ENCODE measurements at places on chromosomes 6 and 20.

DNA sequence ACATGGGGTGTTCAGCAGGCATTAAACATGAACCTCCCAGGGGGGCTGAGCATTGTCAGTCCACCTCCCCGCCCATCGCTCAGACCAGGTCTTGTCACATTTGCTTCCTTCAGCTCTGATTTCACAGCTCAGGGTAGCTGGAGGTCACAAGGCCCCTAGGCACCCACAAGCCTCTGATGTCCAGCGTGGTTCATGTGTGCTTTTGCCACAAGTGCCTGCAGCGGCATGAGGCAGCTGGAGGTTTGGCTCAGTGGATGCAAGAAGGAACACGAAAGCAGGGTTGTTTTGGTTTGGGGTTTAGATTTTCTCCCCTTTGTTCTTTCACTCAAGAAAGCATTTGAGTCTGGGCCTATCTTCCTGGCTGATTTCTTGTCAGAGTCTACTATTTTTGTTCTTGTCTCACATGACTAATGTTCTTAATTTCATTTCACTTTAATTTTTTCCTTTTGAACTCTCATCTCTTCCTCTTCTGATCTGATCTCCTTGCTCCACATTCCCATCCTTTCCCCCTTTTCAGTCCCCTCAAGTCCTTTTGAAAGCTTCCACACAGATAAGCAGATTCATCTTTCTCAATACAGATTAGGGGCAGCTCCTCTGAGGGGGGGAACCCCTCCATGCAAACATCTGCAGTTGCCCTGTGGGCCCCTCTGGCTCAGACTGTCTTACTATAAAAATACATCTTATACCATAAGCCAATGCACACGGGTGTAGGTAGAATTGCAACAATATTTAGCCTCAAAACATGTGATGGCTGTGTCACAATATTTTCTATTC is 68.1 kb upstream of the CEP85L start:
- DNase-seq: no peak

GRCh38 chr6:91730710-91731109 is 1143.8 kb upstream of the MAP3K7 start:
- no peak for DNase-seq

DNA sequence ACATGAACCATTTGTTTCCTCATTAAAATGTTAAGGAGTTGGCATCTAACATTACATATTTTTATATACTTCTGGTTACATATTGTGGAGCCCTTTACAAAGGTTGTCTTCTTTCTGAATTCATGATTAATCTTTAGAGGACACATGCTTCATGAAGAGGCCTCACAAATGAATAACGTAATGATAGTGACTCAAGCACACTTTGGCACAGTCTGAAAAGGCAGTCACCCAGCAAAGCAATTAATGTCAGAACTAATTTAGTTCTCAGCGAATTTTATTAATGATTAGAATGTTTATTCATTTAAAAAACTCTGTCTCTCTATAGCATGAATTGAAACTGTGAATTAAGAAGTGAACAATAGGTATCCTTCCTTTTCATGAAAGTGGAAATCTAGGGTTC is 854.2 kb downstream of the PHF3 start:
- DNase-seq: no peak

GRCh38 chr6:62971976-62972658 is 239.2 kb upstream of the FKBP1C start:
- DNase-seq: peak; percentile 2

DNA sequence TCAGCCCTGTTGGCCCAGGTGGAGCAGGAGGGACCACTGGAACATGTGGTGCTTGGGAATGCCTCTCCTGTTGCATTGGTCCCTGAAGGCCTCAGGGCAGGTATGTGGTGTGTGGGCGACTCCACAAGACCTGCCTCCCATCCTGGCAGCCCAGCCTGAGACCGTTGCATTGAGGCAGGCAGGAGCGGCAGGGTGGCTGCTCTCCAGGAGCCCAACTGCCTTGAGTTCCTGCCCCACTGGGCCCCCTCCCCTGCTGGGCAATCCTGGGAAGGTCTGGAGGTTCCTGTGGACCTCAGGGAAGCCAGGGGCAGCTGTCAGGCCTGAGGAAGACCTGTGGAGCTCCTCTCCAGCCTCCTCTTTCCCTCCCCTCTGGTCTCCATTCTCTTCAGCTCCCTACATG is 19.8 kb downstream of the MAVS start:
- DNase-seq: no peak

- DNase-seq: no peak
These were observed 103.6 kb downstream of the CDYL start for GRCh38 chr6:4879741-4880275.

DNA sequence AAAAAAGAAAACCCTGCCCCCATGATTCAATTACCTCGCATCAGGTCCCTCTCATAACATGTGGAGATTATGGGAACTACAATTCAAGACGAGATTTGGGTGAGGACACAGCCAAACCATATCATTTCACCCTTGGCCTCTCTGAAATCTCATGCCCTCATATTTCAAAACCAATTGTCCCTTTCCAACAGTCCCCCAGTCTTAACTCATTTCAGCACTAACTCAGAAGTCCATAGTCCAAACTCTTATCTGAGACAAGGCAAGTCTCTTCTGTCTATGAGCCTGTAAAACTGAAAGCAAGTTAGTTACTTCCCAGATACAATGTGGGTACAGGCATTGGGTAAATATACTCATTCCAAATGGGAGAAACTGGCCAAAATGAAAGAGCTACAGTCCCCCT is 536.1 kb downstream of the MEI4 start:
- DNase-seq: no peak

- DNase-seq: peak; percentile 69
These were observed 44.3 kb downstream of the TPD52L1 start for GRCh38 chr6:125197795-125198269.

DNA sequence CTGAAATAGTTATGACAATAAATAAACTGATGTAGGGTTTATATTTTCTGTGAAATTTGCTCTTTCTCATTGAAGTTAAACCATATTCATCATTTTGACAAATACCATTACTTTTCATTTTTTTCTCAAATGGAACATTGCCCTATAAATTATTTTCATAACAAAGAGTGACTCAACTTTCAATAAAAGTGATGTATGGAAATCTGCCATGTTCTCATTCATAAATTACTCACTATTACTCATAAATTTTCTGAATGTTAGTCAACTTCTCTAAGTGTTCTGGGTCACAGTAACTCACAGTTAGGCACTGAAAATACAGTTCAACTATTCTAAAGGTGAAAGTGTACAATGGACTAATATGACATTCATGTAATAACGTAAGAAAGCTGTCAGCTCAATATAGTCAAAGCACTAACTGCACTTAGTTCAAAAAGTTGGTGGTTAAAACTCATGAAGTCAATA is 19.0 kb upstream of the STX11 start:
- DNase-seq: no peak

- no peak for DNase-seq
These were observed 46.6 kb upstream of the PTGIS start for GRCh38 chr20:49614338-49615050.

DNA sequence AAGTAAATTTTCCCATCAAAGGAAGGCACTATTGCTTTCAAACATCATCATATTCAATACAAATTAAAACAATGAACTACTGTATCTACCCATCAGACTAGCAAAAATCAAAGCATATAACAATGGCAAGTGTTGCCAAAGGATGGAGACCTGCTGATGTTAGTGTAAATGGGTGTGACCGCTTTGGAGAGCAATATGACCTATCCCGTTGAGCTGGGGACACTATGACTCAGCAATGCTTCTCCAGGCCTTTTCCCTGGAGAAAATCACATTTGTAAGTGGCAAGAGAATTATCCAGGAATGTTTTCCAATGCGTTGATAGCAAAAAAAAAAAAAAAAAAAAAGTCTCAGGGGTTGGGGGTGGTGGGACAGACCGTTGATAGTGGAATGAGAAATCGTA is 46.1 kb downstream of the PHACTR3 start:
- DNase-seq: no peak

DNA sequence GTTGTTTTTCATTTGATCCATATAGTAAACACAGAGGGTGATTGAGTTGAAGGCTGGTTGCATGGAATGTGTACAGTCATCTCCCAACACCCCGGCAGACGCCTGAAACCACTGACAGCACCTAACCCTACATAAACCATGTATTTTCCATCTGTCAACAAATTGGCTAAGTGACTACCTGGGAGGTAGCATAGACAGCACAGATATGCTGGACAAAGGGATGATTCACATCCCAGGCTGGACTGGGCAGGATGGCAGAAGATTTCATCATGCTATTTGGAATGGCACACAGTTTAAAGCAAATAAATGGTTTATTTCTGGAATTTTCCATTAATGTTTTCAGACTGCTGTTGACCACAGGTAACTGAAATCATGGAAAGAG is 4.4 kb upstream of the VIP start:
- peak; percentile 2 for DNase-seq

DNA sequence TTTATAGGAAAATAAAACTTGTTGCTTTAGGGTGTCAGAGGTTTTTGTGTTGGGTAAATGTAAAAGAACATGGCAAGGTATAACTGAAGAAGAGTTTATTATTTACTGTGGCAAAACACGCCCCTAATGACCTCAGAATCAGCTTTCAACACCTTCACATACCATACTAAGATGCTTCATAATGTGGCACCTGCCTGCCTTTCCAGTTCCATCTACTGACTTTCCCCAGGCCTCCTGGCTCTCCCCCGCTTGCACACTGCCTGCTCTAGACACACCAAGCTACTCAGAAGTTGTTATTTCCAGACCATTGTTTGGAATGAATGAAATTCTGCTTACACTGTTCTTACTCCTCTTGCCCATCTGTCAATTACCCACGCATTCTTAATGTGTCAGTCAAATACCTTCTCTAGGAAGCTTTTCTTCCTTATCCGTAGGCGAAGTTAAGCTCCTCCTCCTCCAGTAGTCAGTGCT is 1.8 kb downstream of the TIAM2 start:
- no peak for DNase-seq

DNA sequence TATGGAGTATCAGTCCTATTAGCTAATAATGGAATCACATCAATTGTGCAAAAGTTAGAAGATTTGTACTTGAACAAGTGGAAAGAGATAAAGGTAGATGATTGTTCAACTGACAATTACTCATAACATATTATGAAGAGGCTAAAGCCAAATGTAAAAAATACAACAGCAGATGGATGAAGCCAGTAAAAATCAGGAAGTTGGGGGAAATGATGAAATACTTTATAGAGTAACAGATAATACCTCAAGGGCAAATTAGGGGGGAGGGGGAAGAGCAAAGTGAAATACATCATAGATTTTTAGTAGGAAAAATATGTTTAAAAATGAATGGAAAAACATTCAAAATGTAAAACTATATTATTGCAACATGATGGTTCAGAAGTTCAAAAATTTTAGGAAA is 114.0 kb downstream of the PDSS2 start:
- no peak for DNase-seq

DNA sequence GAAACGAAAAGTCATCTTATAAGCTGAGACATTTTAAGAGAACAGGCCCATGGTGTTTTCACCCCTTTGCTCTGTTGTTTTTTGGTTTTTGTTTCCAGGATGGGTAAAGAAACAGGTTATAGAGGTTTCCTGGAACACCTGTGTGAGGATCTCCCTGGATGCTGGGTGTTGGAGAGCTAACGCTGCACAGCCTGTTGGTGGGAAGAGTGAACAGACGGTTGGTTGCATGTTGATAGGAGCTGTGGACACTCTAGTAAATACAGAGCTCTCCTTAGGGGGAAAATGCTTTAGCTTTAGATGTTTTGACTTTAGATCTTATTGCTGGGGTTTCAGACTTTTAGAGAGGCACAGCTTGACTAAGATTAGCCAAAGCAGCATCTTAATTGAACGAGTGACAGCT is 235.2 kb downstream of the SOX4 start:
- DNase-seq: no peak

GRCh38 chr20:16537918-16538317 is 35.3 kb downstream of the KIF16B start:
- DNase-seq: no peak

DNA sequence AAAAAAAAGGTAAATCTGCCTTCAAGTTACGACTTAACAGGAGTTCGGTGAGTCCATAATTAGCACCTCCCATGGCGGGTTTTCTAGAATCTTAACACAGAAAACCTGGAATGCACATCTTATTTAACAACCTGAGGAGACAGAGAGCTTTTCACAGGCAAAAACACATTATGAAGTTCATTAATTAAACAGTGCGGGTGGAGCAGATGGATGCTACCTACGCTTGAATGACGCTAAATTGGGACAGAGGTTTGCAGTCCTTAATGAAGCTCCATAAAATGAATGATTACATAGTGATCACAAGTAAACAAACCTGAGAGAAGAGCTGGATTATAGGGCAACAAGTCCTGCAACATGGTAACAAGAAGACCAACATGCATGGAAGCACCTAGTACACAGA is 81.0 kb downstream of the INSM1 start:
- DNase-seq: no peak

- DNase-seq: no peak
These were observed 31.6 kb downstream of the ADGRG6 start for GRCh38 chr6:142333431-142333830.

GRCh38 chr6:119334535-119335264 is 14.9 kb downstream of the MAN1A1 start:
- no peak for DNase-seq

DNA sequence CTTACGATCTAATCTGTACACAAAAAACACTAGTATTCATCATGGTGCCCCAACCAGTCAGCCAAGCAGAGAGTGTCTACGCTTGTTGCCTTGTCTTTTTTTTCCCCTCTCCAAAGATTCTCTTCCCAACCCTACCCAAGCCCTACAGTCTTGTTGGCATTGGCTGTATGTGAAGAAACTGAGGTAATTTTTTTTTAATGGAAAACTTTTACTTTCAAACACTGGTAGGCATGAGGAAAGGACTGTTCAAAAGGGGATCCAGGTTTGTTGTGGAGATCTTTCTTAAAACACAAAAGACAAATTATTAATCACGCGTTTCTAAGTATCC is 89.2 kb upstream of the PRSS16 start:
- no peak for DNase-seq

DNA sequence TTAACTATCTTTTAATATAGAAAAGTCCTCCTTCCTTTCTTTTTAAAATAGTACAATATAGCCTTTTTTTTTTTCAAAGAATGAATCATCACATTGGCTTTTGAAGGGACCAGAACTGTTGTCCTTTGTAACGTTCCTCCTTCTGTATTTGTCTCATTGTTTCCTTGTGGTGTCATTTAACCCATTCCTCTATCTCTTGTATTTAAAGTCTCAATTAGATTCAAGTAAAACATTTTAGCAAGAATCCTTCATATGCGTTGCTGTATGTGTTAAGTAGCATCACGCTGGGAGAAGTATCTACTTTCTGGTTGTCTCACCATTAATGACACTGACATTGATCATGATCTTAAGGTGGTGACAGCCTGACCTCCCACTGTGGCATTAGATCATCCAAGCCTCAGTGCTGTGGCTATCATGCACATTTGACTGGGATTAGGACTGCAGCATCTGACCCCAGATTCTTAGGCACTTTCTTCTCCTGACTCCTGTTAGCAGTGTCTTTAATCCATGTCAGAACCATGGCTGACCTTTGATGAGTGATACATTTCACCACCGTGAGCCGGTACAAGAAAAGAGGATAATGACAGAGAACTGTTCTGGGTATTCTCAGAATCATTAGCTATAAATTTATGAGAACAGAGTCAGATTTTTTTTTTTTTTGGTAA is 67.5 kb upstream of the TFB1M start:
- DNase-seq: peak; percentile 28
